Esophagus squamous epithelium (tissue), 5 donors: ENCODE measurements at places on chromosomes 11 and 22.

GRCh38 chr11:2462543-2462985 is 17.8 kb downstream of the KCNQ1 start:
- DNase-seq = no peak

GRCh38 chr11:44709281-44709562 is 17.5 kb upstream of the TSPAN18 start:
- DNase-seq = no peak

DNA sequence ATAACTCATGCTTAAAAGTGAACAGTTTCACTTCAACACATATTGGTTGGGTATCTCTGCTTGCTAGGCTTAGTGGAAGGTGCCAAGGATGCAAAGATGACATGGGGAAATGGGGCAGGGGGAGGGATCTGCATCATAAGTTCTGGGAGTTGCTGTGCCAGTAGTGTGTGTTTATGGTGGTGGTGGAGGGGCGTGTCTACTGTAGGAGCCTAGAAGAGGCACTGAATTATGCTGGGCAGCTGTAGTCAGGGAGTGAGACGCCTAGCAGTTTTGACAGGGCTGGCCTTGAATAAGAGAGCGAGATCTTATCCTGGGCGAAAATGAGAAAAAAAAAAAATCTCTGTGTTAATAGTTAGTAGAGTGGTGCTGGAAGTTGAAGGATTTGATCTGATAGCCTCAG is 3.0 kb downstream of the ELMOD1 start:
- DNase-seq = no peak

GRCh38 chr11:44928144-44928543 is 22.5 kb downstream of the TP53I11 start:
- DNase-seq = no peak

DNA sequence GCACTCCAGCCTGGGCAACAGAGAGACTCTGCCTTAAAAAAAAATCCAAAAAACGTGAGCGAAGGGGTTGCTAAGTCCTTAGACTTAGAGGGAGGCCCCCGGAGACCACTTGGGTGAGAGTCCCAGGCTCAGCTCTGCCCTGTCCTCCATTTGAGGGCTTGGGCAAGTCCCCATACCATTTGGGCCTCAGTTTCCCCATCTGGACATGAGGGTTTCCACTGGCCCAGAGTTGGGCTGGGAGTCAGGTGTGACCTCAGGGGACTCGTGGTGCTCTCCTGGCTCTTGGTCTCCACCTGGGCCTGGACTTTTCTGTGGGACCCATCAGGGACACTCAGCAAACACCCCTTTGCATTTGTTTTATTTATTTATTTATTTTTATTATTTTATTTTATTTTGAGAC is 35.2 kb upstream of the CSNK1E start:
- DNase-seq = no peak

DNA sequence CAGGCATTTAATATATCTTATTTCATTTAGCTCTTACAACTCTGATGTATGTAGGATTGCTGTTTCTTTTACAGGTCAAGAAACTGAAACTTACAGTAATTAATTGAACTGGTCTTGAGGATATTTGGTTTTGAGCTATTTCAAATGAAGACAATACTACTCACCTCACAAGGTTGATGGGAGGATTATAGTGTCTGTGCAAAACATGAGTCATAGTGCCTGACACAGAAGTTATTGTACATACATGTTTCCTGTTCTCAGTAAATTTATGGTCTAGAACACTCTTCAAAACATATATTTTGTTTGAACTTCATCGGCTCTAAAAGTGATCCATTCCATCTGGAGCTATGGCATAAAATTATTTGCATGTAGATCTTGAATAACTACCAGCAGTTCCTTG is 61.9 kb downstream of the CECR2 start:
- DNase-seq = no peak
